Fibroblast of skin of right quadriceps (primary cell): ENCODE measurements at places on chromosomes 2 and 18.

GRCh38 chr2:39513641-39514094, 76.6 kb upstream of the MAP4K3 start:
- DNase-seq, result peak; percentile 97

- DNase-seq, result no peak
Observed at GRCh38 chr2:227022608-227023007, 141.4 kb downstream of the COL4A4 start.

GRCh38 chr2:10777842-10778723, 34.5 kb downstream of the PDIA6 start:
- DNase-seq, result no peak

DNA sequence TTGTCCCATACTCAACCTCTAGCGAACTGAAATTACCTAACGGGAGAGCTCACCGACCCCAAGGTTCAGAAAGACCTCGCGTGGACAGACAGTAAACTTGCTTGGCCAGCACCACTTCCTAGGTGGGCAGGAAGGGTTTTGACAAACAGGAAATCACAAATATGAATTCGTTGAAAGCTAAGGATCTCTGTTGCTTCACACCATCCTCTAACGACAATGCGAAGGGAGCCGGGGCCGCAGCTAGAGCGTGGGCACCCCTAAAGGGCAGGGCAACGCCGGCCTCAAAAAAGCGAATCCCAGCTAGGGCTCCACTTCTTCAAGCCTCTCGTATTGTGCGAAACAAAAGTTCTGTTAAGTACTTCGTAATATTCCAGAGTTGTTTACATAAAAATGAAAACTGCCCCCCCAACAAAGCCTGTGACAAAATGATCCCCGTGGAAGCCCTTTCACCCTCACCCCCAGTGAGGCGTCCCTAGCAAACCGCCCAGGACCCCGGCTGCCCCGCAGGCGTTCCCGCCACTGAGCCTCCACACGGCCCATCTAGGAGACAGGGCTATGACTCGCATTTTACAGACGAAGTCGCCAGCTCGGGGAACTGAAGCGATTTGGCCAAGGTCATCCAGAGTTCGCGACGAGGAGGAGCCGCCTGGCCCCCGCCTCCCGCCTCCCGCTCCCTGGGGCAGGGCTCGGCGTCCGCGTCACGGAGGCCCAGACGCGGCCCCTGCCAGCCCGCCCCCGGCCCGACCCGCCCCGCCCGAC, 548 bp downstream of the KANSL3 start:
- peak; percentile 87 for DNase-seq

GRCh38 chr18:29041976-29042375, 865.0 kb upstream of the CDH2 start:
- no peak for DNase-seq

DNA sequence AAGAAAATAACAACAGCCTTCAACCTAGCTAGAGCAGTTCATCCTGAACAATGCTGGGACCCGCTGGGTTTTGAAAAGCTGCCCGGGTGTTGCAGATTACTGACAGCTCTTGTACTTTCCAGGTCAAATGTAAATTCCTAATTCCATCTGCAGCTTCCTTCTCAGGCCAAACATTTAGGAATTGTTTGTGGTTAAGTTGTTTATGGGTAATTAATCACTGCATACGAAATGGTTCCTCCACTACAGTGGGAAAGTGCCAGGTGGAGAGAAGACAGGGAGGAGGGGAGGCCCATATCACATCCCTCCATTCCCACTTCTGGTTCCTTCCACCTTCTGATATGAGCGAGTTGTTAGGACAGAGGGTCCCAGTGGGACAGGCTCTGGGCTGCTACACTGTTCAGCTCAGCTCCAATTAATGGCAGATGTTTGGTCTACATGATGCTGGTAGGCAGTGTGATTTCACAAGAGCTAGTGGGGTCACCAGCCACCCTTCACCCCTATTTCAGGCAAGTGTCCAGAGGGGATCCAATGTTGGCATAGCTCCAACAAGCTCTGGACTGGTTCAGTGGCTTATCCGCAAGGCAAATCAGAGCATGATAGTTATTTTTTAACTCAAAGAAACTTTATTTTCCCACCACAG, 112.9 kb upstream of the ACAA2 start:
- no peak for DNase-seq

DNA sequence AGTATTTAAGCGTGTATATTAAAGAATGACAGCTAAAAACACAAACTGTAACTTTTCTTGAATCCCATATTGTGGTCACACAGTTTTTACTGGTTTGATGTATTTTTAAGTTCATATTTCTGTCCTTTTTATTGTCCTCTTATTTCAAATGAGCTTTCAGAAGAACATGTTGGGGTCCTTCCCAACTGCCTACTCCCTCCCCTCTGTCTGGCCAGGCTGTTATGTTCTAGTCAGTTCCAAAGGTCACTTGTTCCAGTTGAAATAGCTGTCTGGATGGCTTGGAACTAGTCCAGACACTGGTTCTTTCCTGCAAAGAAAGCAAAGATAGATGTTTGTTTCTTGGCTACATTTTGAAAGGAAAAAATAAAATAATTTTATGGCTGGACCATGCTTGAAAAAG, 306.9 kb downstream of the GULP1 start:
- DNase-seq, result no peak

DNA sequence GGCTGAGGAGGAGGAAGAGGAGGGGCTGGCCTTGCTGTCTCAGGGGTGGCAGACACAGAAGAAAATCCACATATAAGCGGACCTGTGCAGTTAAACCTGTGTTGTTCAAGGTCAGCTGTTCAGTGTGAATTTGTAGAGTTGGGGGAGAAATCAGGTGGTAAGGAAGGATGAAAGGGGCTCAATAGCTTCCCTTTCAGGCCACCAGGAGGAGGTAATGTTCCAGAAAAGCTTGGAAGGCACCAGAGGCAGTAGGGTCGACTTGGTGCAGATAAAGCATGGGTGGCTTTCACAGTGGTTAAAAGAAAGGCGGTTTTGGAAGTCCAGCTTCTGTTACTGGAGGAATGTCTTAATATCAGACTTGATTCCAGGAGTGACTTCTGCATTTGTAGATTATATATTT, 167.4 kb downstream of the THSD7B start:
- peak; percentile 5 for DNase-seq

DNA sequence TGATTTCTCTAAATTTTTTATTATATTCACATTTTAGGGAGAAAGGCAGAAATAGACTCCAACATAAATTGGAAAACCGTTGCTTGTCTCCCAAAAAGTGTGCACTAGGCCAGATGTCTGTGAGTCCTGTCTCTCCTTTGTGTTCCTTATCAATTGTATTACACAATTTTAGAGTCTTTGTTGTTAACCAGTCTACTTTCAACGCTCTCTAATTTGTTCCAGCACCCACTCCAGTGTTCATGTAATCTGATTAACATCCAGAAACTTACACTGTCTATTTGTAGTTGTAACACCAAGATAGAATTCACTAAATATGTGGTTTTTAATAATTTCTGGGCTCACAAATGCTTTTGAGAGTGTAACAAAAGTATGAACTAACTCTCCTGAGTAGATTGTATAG, 195.6 kb downstream of the FSIP2 start:
- DNase-seq, result no peak

DNA sequence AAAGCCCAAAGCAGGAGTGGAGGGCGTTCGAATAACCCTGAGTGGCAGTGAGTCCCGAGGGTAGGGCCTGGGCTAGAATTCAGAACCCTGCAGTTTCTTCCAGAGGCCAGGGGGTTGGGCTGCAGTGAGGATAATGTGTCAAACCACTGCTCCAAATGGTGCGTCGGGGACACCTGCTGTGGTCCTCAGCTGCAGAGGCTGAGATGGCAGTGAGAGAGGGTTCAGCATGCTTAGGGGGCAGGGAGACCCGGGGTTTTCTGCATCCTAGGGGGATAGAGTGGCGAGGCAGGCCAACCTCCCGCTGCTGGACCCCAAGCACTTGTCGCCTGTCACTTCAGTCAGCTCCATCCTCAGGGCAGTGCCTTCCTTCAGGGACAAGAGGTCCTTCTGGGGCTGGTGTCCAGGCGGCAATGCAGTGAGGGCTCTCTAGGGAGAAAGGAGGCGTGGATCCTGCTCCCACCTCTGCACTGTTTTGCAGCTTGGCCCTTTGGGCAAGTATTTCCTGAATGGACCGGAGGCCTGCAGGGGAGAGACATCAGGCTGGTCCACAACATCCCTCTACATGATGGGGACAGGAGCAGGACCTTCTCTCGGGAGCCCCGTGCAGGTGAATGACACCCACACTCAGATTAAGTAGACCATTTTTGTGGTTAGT, 8.4 kb upstream of the NTSR2 start:
- DNase-seq, result no peak

- DNase-seq, result no peak
Observed at GRCh38 chr2:186532891-186533290, 46.8 kb downstream of the ZC3H15 start.

- DNase-seq, result no peak
Observed at GRCh38 chr2:22003270-22003669, 879.5 kb downstream of the TDRD15 start.

GRCh38 chr2:138058427-138058826, 94.2 kb downstream of the HNMT start:
- DNase-seq, result no peak

DNA sequence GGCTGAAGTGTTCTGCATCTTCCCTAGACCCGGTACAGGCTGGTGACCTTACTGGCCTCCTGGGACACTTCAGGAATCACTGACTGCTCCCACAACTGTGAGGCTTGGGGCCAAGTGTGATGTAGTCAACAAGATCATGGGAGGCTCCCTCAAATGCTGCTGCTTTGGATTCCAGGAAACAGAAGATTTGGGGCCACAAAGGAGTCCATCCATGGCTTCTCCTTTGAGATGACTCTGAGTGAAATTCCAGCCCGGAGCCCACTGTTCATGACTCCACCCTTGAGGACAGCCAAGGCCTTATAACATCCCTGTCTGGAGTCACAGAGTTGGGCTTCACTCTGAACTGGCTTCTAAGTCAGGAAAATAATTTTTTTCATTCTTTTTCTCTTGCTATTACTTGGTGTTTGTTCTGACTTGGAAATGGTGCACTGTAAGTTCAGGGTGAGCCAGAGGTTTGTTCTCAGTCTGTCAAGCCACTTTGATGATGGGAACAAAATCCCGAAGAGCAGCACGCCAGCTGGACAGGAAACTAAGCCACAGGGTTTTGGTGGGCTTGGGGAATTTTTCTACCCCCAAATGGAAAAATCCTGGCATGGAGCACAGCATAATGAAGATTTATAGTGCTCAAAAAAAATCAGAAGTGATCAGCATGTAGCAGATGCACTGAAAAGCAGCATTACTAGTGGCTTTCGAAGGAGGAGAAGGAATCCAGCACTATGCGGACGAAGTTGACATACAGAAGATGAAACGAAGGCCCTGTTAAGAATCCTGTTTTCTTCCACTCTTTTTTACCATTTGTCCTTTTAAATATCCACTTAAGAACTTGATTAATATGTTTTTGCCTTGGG, 98.1 kb upstream of the ZFP36L2 start:
- DNase-seq, result no peak

- DNase-seq, result no peak
Observed at GRCh38 chr2:182954789-182955188, 83.5 kb downstream of the NCKAP1 start.

GRCh38 chr2:12325806-12326205, 390.9 kb upstream of the TRIB2 start:
- peak; percentile 42 for DNase-seq
